ENCODE measurements at places on chromosomes 12 and 14.

DNA sequence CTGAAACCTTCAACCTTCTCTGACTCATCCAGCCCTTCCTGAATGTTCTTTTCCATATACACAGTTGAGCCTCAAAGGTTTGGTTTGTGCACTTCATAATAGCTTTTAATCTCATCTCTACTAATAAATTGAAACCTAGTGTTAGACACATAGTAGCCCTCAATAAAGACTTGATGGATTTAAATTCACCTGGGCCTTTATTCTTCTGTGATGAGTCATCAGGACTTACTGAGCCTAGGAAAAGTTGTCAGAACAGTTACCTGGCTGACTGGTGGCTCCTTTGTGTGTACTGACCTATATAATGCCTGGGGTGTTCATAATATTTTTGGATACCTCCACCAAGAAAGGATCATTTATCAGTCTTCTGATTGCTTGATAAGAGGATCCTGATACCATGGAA, 86.4 kb upstream of the NTF3 start:
- no peak for DNase-seq

DNA sequence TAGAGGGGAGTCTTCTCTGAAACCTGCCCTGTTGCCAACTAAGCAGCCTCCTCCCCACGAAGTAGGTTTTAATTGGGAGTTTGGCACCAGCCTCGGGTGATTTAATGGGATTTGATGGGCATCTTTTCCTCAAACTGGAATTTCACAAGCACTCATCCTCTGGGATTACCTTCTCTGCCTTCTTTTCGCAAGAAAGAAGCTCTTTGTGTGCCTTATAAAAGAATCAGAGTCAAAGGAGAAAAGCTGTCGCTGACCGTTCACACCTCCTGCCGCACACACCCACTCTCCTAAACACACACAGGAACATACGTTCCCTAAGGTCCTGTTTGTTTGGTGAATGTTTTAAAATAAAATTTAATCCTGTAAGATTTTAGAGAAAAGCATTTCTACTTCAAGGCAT, 84.0 kb downstream of the PRMT8 start:
- DNase-seq = no peak

- DNase-seq = no peak
These were observed 3.6 kb downstream of the DIP2B start for GRCh38 chr12:50508414-50508813.

- DNase-seq = peak; percentile 47
These were observed 2.2 kb downstream of the CDK2AP1 start for GRCh38 chr12:123269395-123269892.

- DNase-seq = no peak
These were observed 119.8 kb downstream of the DPF3 start for GRCh38 chr14:72774141-72774540.

- DNase-seq = no peak
These were observed 40.5 kb upstream of the GPR68 start for GRCh38 chr14:91284791-91285548.

- no peak for DNase-seq
These were observed 12.8 kb downstream of the FBLN5 start for GRCh38 chr14:91934554-91935285.
